Foreskin fibroblast (primary cell): ENCODE measurements at places on chromosomes 1 and 21.
A peak's percentile ranks its signal among the peaks of the same experiment; 100 is the strongest.

DNA sequence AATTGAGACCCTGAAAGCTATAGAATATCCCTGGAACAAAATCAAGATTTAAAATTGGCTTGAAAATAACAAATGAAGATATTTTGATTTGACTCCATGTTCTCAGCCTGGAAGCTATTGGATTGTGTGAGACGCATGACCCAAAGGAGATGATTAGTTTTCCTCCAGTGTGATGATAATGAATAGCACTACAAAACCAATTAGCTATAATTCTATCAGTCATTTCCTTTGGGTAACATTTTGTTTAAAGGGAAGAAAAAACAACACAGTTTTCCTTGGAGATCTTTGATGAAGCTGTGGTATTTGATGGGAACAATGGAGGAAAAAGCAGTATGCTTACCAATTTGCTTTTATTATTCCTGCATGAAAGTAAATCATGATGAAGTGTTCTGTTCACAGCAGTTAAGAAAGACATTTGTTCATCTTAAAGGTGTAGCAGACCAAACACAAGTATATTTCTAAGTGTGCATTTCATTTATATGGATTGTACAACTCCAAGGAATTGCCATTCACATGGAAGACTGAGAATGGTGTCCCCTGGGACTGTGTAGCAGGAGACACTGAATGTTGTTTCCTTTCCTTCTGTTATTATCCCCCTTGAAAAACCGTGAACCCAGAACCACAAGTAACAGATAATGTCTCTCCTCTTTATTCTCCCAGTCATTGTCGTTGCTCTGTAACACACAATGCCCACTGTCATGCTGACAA is 111.4 kb downstream of the CACHD1 start:
- DNase-seq: no peak

- DNase-seq: no peak
Measured at GRCh38 chr21:31011412-31011811, 26.9 kb downstream of the KRTAP19-8 start.

GRCh38 chr1:67869233-67869632 is 36.0 kb upstream of the GNG12 start:
- DNase-seq: no peak

DNA sequence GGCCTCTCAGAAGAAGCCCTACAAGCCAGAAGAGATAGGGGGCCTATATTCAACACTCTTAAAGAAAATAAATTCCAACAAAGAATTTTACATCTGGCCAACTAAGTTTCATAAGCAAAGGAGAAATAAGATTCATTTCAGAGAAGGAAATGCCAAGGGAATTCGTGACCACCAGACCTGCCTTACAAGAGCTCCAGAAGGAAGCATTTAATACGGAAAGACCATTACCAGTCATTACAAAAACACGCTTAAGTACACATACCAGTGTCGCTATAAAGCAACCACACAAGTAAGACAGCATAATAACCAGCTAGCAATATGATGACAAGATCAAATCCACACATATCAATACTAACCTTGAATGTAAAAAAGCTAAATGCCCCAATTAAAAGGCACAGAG is 704.9 kb upstream of the CHRM3 start:
- no peak for DNase-seq

DNA sequence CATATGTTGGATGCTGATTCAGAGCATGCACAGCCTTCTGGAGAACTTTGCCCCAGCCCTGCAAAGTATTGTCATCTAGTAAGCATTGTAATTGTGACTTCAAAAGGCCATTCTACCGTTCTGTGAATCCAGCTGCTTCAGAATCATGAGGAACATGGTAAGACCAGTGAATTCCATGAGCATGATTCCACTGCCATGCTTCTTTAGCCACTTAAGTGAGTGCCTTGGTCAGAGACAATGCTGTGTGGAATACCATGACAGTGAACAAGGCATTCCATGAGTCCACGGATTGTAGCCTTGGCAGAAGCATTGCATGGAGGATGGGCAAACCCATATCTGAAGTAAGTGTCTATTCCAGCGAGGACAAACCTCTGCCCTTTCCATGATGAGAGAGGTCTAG is 123.7 kb downstream of the S1PR1 start:
- no peak for DNase-seq

- peak; percentile 92 for DNase-seq
Measured at GRCh38 chr1:59375321-59376220, 78.7 kb downstream of the FGGY start.

- DNase-seq: no peak
Measured at GRCh38 chr1:15410223-15410883, 665 bp downstream of the EFHD2 start.

DNA sequence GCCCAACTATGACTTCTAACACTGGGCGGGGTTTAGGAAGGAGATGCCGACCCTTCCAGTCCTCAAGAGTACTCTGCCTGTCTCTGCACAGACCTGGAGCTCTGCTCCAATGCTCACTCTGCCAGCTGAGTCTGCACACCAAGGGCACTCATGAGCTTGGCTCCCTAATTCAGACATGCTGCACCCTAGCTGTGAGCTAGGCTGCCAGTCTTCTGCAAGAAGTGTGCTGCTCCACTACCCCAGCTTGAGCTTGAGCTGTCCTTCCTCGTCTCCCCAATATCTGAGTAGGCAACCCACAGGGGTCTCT is 13.2 kb downstream of the TP53BP2 start:
- no peak for DNase-seq

DNA sequence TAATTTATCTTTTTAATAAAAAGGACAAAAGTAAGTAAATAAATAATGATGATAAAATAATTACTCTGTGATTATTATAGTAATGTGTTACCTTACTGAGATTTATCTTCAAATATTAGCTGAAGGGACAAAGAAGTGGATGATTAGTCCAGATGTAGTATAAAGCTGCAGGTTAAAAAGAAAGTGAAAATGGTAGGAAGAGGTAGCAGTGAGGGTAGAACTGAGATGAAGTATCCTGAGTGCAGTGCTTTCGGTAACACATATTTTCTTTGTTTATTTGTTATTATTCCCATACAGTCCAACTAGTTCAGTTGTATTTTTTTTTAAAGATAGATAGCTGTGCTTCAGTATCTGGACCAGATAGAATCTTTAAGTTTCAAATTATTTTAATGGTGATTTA is 1203.5 kb downstream of the NCAM2 start:
- no peak for DNase-seq

- peak; percentile 8 for DNase-seq
Measured at GRCh38 chr1:154765970-154766369, 104.1 kb downstream of the KCNN3 start.

- no peak for DNase-seq
Measured at GRCh38 chr1:22258698-22259097, 115.8 kb upstream of the WNT4 start.

DNA sequence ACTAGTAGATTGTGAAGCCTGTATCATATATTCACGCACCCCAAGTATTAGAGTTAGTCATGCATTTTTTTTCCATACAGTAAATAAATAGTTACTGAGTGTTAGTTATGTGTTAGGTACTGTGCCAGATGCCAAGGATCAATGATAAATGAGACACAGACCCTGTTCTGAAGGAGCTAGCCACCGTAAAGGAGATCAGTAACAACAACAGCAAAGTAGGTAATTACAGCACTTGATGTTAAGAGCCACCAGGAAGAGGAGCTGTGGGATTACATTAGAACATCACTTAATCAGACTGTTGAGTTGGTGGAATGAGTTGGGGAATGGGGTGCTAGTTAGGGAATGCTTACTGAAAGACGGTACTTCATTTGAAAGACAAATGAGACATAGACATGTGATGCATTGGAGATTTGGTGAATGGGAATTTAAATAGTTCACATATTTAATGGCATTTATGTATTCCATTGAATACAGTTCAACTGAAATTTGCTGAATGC is 21.0 kb downstream of the PRKAA2 start:
- DNase-seq: no peak

GRCh38 chr1:194809665-194810064 is 1623.3 kb upstream of the B3GALT2 start:
- DNase-seq: no peak

DNA sequence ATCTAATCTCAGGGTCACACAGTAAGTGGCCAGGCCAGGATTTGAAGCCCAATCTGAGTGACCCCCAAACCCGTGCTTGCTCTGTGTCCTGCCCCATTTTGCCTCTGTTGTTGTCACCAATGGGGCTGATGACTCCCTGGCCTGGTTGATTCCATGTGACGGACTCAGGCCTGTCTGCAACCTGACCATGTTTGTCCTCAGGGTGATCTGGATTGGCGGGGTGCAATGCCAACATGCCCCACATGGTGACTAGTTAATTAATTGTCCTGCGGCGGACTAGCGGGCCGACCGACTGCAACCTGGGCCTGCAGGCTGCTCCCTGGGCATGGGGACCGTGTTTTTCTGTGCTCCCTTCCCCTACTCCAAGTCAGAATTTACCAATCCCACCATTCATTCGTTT is 256.3 kb downstream of the MATN1 start:
- no peak for DNase-seq

GRCh38 chr1:151626740-151627334 is 15.0 kb downstream of the SNX27 start:
- no peak for DNase-seq

- DNase-seq: no peak
Measured at GRCh38 chr1:193762236-193762635, 575.8 kb upstream of the B3GALT2 start.

DNA sequence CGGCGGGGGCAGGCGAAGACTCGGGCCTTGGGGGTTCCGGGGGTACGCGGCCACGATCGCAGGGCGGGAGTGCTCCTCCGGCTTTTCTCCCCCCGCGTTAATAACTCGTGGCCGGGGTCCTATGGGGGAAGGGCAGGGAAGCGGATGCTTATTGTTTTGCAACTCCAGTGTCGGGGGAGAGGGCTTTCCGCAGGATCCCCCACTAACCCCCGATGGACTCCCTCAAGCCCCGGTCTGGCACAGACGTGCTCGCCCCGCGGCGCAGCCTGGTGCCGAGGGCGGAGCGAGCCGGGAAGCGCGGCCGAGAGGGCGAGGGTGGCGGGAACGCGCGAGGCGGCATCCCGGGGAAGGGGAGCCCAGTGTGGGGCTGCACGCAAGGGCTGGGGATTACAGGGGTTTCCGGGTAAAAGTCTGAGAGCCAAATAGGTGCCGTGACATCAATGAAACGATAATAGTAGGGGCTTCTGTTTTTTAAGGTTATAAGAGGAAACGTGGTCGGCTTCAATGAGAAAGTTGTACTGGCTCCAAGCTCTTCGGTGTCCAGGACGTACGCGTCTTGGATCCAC is 772 bp downstream of the UCK2 start:
- DNase-seq: peak; percentile 75

DNA sequence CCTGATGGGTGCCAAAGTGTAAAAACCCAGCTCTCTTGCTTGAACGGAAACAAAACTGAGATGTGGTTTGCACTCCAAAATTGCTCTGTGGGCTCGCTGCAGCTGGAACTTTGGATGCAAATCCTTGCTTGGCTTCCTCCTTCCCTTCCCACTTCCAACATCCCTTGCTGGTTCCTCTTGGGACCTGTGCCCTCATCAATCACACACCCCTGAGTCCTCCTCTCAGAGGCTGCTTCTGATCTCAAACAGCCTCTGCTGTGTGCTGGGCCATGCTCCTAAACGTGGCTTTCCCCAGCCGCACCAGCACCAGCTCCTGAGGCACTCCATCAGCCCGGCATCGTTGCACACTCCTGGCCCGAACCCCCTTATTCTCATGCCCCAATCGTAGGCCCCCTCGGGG is 124.3 kb upstream of the RAB4A start:
- DNase-seq: no peak

DNA sequence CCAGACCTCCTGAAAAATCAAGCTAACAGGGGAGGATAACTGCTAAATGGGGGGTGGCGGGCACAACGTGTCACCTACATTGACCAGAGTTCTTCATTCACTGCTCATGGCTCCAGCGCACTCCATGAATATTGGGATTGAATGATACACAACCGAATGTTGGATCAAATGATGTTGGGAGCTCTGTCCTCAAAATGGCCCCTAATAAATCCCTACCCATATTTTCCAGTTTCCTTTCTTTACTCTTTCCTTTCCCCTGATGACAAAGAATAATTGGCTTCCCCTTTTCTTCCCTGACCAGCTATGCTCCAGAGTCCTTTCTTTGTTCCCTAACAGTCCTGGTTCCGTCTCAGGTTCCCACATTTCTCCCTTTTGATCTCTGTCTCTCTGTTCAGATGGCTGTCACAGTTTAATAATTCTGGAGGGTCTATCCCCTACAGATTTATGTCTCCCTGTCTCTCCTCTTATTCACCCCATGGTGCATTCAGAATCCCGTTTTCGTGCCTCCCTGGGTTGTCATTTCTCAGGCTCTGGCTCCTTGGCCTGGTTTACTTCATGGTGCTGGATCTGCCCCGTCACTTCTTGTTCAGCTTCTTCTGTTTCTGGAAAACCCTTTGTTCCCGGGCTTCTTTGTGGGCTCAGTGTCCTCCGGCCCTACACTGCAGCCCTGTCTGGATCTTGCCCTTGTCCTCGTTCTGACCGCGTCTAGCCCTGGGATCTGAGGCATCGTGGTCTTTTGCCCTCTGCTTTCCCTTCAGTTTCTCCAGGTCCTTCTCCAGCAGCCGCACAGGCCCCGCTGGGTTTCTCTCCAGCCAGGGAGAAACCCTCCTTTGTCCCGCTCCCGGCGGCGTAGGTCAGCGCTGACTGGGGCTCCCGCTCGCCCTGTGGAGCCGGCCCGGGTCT is 78.3 kb downstream of the NDUFS5 start:
- peak; percentile 64 for DNase-seq

DNA sequence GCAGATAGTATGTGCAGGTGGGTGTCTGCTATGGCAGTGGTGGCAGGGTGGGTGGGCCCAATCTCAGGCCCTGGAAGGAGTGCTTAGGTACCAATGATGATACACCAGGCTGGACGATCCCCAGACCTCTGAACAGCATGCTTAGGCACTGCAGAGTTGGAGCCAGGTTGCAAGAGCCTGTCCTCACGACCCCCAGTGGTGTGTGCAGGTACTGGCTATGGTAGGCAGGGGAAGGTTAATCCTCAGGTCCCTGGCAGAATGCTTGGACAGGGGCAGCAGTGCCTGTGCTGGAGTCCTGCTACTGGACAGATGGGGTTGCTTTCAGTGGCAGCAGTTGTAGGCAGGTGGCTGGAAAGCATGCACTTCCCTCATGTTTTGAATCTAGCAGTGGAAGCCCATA is 100.5 kb upstream of the NEK7 start:
- no peak for DNase-seq

DNA sequence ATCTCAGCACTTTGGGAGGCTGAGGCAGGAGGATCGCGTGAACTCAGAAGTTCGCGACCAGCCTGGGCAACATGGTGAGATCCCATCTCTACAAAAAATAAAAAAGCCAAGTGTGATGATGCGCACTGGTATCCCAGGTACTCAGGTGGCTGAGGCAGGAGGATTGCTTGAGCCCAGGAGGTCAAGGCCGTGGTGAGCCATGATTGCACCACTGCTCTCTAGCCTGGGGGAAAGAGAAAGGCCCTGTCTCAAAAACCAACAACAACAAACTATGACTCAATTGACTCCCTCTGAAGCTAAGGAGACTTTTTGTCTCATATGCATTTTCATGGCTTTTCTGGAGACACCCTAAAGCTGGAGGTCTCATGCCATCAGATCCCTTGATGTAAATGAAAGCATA is 118.8 kb downstream of the CCDC185 start:
- DNase-seq: no peak

DNA sequence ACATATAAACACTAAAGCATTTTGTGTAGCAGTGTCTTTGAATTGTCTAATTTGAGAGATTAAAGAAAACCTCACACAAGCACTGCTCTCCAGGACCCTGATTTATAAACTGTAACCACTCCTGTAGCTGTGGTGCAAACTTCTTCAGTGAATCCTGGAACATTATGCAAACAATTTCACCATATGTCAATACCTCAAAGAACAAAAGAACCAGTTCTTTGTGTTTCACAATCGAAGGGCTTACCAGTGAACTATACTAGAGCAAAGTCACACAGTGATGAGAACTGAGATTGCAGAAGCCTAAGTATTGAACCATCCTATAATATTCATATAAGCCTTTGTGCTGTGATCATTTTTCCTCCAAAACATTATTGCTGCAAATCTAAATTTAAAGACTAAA is 21.5 kb downstream of the DPH5 start:
- DNase-seq: peak; percentile 78
